ENCODE measurements at places on chromosomes 3 and 15. TPM values are rescaled to one million over a fixed set of nuclear protein-coding genes. Genes with fewer than 3 reads are reported as not detected.

GRCh38 chr15:67389975-67390374 lies 131.0 kb upstream of the C15orf61 start:
- no peak overlapping the region for H3K4me3 ChIP-seq
- peaks cover 7% of the 10 kb centered on the region for H3K27me3 ChIP-seq
- H3K4me1 ChIP-seq, result no peaks in the 10 kb centered on the region
- DNase-seq, result no peak

DNA sequence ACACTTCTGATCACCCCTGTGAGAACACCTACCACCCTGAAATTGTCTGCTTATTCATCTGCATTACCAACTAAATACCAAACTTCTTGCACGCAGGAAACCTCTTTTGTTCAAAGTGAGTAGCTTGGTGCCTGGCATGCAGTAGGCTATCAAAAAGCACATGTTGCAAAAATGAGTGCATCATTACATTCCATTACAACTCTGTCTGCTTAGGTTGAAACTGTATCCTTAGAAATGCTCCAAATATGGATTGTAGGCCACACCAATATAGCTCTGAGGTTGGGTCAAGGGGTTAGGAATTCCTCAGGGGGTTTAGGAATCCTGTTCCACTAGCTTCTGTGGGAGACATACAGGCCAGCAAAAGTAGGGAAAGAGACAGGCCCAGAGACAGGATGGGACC lies 107.2 kb downstream of the THRB start:
- no peak overlapping the region for H3K27ac ChIP-seq
- H3K4me1 ChIP-seq, result no peaks in the 10 kb centered on the region
- no peak for DNase-seq
- no peaks in the 10 kb centered on the region for H3K36me3 ChIP-seq
- H3K27me3 ChIP-seq, result no peaks in the 10 kb centered on the region

SLC22A13 gene
- total RNA-seq, result 0.25 TPM

C15orf62 gene
- 1.1 TPM for total RNA-seq

DNA sequence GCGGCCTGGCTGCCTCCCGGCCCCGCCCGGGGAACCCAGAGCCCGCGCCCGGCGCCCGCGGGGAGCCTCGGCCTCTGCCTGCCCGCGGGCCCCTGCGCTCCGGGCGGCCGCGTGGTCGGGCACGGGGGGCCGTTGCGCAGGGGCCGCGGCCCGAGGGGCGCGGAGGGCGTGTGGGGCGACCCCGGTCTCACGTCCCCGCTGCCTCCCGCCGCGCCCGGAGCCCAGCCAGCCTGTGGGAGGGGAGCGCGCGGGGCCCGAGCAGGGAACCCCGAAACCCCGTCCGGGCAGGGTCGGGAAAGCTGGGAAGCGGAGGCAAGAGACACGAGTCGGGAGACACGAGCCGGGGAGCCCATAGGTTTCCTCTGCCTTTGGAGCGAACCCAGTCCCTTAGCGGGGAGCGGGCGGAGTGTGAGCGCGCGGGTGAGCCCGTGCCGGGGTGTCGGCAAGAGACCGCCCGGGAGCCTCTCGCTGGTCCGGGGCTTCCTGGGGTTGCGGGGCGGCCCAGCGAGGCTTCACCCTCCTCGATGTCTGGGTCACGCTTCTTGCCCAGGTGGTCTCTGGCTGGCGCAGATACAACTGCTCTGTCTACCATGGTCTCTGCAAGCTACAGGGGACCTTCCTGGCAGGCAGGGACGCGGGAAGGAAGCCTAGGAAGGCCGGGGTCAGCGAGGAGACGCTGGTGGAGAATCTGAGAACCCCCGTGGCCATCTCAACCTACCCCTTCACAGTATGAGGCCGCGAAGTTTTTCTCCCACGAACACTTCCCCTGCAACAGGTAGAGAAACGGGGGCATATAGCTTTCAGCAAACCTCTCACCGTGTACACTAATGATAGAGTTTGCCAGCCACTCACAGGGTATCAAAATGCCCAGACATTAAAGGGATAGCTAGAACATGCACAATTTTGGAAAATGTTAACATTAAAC lies 586 bp downstream of the LRRK1 start:
- peak; percentile 21 for DNase-seq
- H3K4me3 ChIP-seq, result peak overlapping the region; percentile 50
- H3K27me3 ChIP-seq, result peaks cover 60% of the 10 kb centered on the region
- H3K4me1 ChIP-seq, result peaks cover 27% of the 10 kb centered on the region
- no peak overlapping the region for H3K27ac ChIP-seq
- no peaks in the 10 kb centered on the region for H3K36me3 ChIP-seq

DNA sequence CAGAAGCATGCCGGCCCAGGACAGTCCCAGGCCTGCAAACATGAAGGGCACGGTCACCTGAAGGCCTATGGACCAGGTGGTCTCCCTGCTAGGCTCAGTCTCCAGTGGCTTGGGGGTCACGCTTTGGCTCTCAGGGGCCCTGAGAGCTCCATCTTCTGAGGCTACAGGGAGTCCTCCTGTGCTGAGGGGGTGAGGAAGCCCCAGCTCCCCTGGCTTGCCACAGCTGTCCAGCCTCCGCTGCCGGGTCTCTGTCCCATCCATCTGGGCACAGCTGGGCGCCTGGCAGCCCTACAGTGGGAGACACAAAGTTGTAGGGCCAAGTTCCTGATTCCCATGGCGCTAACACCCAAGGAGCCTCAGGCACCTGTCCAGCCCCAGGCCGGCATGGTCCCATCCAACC lies 16.0 kb downstream of the SLC41A3 start:
- no peak overlapping the region for H3K27ac ChIP-seq
- H3K36me3 ChIP-seq, result peaks cover 6% of the 10 kb centered on the region
- no peak overlapping the region for H3K4me3 ChIP-seq
- H3K4me1 ChIP-seq, result peaks cover 6% of the 10 kb centered on the region

GRCh38 chr3:45487508-45487907 lies 99.1 kb downstream of the LARS2 start:
- H3K27ac ChIP-seq, result no peak overlapping the region
- DNase-seq, result no peak
- H3K27me3 ChIP-seq, result no peaks in the 10 kb centered on the region
- peaks cover 3% of the 10 kb centered on the region for H3K4me1 ChIP-seq
- H3K36me3 ChIP-seq, result peaks cover 31% of the 10 kb centered on the region

DNA sequence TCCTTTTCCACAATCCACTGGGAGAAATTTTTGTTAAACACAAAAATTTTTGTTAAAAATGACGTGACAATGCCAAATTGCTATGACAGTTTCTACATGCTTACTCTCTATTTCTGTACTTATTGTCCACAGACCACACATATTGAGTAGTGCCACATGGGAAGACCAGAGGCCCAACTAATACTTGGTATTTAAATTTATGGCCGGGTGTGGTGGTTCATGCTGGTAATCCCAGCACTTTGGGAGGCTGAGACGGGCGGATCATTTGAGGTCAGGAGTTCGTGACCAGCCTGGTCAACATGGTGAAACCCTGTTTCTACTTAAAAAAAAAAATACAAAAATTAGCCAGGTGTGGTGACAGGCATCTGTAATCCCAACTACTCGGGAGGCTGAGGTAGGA lies 20.3 kb downstream of the ZBTB11 start:
- no peaks in the 10 kb centered on the region for H3K4me1 ChIP-seq
- no peak overlapping the region for H3K27ac ChIP-seq
- peaks cover 79% of the 10 kb centered on the region for H3K36me3 ChIP-seq
- no peak overlapping the region for H3K4me3 ChIP-seq

EPHB3 gene
- total RNA-seq, result 0.71 TPM

DNA sequence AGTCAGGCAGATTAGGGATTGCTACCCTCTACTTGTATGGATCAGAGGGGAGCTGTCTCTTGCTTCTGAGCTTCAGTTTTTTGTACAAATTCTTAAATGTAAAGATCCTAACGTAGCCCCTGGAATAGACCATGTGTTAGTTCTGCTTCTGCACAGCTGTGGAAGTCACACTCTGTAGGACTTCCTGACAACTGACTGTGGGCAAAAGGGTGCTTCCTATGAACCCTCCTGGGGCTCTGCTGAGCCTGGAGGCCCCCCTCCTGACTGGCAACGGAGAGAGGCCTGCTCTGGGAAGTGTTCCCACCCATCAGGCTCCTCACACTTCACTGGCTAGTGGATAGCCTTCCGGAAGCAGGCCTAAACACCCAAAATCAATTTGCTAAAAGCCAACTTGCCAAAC lies 131.0 kb downstream of the RPLP1 start:
- no peak for DNase-seq
- H3K4me1 ChIP-seq, result peaks cover 7% of the 10 kb centered on the region
- peaks cover 8% of the 10 kb centered on the region for H3K27me3 ChIP-seq
- no peak overlapping the region for H3K27ac ChIP-seq
- no peaks in the 10 kb centered on the region for H3K36me3 ChIP-seq
- H3K4me3 ChIP-seq, result no peak overlapping the region

DVL3 gene
- 40.7 TPM for total RNA-seq

DNA sequence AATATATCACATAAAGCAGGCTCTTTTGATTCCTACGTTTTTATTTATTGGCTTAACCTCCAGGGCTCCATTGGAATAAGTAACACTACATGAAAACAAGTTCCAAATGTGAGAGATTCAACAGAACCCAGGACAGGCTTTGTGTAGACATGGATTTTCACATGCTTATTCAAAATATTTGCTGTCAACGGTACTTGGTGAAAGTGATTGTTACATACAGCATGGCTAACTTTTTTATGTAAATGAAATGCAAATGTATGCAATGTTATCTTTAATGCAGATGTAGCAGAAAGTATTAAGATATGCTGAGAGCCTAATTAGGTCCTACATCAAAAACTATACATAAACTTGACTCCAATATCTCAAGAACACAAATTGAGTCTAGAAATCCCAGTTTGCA lies 212.0 kb downstream of the RORA start:
- no peak overlapping the region for H3K27ac ChIP-seq
- no peaks in the 10 kb centered on the region for H3K36me3 ChIP-seq
- H3K4me3 ChIP-seq, result no peak overlapping the region
- DNase-seq, result no peak
- no peaks in the 10 kb centered on the region for H3K4me1 ChIP-seq
- H3K27me3 ChIP-seq, result peaks cover 22% of the 10 kb centered on the region

ATP8B4 gene
- total RNA-seq, result 20.7 TPM

DNA sequence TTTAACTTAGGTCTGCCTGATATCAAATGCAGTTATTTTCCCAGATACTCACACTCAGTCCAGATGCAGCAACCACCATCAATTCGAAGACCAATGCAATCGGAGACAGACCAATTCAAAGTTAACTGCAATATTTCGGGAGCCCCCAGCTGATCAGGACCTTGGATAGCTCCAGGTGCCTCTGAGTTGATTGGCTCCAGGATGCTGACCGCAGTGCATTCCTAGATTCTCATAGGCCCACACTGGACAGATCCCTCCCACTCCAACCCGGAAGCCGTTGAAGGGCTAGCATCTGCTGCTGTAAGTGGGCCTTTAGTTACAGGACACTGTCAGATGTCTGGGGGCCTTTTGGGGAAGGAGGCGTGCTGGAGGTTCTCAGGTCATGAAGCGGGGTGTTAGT lies 89.5 kb upstream of the ATP2B2 start:
- no peak overlapping the region for H3K4me3 ChIP-seq
- peak; percentile 63 for DNase-seq
- no peaks in the 10 kb centered on the region for H3K36me3 ChIP-seq
- H3K27ac ChIP-seq, result no peak overlapping the region
- peaks cover 9% of the 10 kb centered on the region for H3K27me3 ChIP-seq

ABHD2 gene
- 62.4 TPM for total RNA-seq

DNA sequence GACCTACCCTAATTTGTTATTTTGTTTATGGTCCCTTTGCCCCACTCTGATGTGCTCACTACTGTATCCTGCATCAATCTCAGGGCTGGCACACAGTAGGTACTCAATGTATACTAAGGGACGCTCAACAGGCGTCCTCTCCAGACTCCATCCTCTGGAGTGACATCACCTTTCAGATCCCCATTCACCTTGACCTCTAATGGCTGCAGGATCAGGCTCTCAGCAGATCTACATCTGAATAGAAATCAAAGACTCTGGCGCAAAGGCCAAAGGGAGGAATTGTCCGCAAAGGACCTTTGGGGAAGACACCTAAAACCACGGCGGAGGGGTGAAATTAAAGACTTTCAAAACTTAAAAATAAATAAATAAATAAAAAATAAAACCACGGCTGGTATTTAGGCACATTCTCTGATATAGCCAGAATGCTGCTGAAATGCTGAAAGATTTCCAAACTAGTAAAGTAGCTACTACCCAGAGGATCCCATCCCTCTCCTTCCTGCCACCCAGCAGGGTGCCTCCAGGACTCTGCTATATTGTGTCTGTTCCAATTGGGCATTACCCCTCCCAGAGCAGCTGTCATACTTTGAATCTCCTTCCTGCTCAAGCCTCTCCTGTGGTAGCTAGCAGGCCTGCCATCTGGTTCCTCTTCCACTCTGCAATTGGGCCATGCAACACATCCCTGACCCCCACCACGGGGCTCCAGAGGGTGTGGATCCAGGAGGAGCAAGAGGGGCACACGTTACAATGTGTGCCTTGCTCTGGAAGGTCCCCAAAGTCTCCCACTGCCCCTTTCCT lies 6.1 kb downstream of the SHF start:
- peaks cover 12% of the 10 kb centered on the region for H3K4me1 ChIP-seq
- H3K27me3 ChIP-seq, result peaks cover 6% of the 10 kb centered on the region
- H3K36me3 ChIP-seq, result no peaks in the 10 kb centered on the region
- H3K4me3 ChIP-seq, result no peak overlapping the region

- H3K36me3 ChIP-seq, result no peaks in the 10 kb centered on the region
- no peak overlapping the region for H3K4me3 ChIP-seq
- no peak overlapping the region for H3K27ac ChIP-seq
These were observed 2.1 kb upstream of the ALDH1A3 start for GRCh38 chr15:100877551-100877950.

- no peaks in the 10 kb centered on the region for H3K36me3 ChIP-seq
- H3K4me1 ChIP-seq, result no peaks in the 10 kb centered on the region
- no peak for DNase-seq
- H3K4me3 ChIP-seq, result no peak overlapping the region
- H3K27me3 ChIP-seq, result no peaks in the 10 kb centered on the region
These were observed 83.0 kb downstream of the LINGO1 start for GRCh38 chr15:77549576-77550288.

DNA sequence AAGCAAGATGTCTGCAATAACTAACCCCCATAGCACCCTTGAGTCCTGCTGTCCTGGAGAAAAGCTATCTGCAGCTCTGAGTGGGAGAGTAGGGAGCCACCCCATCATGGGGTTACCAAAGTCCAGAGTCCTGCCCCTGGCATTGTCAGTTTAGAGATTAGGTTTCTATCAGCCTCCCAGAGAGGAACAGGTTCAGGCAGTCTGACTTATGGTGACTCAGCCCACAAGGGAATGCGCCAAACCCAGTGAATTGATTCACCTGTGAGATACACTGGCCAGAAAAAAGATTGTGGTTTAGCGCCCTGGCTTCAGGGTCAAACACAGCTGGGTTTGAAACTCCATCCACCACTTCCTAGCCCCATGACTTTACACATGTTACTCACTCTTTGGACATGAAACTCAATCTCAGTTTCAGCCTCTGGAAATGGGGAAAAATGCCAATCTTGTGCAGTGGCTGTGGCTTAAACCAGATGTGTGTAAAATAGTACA lies 263.6 kb upstream of the HES1 start:
- H3K27me3 ChIP-seq, result peaks cover 52% of the 10 kb centered on the region
- no peak overlapping the region for H3K4me3 ChIP-seq

GMNC gene
- total RNA-seq, result not detected

HCLS1 gene
- total RNA-seq, result 382 TPM

DNA sequence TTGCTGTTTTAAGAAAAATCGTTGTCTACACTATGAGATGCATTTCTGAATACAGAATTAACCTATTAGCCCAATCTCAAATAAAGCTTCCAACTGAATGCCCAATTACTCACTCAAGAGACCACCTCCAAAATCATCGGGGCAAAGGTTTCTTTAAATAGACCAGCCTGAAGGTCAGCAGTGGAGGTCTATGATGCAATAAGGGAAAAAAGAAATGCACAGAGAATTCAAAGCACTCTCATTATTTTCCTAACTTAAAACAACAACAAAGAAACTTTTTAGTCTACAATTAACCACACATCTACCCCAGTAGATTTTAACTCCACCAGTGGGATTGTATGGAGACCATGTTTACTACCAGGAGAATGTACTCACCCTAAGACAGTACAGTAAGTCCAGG lies 657.7 kb upstream of the CCDC54 start:
- H3K27me3 ChIP-seq, result peaks cover 1% of the 10 kb centered on the region
- DNase-seq, result no peak
- no peaks in the 10 kb centered on the region for H3K4me1 ChIP-seq
- H3K36me3 ChIP-seq, result no peaks in the 10 kb centered on the region
- no peak overlapping the region for H3K4me3 ChIP-seq
- no peak overlapping the region for H3K27ac ChIP-seq
